HT-29 (cell line): ENCODE measurements at places on chromosomes 5 and 9.

DNA sequence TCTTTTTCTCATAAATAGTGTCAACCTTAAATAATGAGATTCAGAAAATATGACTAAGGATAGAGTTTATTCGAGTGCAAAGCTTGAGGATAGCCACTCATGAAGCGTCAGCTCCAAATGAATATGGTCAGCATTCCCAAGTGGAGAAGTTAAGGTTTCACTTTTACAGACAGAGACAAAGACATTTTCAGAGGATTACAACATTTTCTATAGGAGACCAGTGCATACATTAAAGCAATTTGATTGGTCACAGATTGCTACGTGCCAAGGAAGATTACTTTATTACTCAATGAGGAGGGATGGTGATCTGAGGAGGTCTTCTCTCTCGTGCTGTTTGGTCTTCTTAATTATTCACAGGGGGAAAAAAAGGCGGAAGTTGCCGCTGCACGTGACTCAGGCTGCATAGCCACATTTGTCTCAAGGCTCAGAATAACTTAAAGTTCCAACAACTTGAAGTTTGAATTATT is 60.1 kb upstream of the SPATA31C2 start:
- peak; percentile 7 for DNase-seq

DNA sequence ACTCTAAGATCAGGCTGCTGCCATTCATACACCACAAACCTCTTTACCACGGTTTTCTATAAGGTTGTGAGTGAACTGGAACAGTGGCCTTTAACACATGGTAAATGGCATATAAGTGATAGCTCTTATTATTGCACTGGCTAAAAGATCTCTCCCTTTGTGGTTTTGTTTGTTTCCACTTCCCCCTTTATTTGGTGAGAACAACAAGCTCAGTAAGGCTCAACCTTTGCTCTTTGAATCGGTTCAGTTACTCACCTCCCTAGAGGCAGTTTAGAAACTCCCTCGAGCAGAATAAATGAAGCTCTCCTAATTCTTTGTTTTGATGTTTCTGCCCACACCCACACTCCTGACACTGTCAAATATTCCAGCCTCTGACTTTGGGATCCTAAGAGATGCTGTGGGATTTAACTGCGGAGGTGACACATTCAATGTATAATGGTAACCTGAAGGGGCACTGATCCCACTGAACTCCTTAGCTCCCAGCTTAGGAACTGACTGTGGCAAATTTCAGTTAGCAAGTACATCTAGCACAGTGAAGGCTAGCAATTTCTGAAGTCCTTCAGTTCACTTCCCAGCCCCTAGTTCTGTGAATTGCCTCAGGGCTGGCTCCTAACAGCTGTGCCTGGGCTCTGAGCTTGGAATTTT is 22.5 kb upstream of the RAD23B start:
- no peak for DNase-seq

DNA sequence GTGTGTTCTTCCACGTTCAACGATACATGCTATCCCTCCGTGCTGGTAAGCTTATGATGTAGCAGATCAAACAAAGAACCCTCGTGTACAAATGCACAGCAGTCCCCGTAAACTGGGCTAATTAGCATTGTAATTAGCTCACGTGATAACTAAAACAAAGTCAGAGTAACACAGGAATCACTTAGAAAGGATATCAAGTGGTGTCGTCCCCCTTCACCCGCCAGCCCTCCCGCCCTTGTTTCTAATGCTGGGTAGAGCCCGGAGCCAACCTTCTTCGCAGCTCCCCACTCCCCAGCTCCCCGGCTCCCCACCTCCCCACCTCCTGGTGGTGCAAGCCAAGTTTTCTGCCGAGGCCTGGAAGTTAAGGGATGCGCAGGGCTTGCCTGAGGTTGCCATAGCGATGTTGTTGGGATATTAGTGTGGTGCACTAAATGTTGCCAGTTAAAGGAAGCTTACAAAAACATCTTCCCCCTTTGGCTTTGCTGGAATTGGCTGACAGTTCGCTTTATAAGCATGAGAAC is 357.9 kb upstream of the CCNH start:
- no peak for DNase-seq

DNA sequence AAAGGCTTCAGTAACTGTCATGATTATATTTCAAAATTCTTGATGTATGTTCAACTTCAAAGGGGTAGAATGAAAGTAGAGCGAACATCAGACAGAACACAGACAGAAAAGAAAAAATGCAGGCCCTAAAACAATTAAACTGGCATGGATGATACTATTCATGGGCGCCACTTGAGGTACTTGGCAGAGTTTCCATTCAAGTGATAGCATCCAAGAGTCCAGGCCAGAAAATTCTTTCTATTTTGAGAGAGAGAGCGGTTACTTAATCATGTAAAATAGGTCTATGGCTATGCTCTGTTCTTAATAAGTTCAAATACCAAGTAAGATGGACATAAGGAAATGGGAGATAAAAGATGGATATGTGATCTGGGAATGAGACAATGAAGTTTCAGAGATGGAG is 21.4 kb upstream of the PRR16 start:
- DNase-seq: no peak

DNA sequence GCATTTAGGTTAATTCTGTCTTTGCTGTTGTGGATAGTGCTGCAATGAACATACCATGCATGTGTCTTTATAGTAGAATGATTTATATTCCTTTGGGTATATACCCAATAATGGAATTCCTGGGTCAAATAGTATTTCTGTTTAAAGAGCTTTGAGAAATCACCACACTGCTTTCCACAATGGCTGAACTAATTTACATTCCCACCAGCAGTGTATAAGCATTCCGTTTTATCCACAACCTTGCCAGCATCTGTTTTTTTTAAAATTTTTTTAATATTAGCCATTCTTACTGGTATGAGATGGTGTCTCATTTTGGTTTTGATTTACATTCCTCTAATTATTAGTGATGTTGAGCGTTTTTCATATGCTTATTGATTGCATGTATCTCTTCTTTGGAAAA is 15.5 kb upstream of the TARS1 start:
- DNase-seq: no peak

DNA sequence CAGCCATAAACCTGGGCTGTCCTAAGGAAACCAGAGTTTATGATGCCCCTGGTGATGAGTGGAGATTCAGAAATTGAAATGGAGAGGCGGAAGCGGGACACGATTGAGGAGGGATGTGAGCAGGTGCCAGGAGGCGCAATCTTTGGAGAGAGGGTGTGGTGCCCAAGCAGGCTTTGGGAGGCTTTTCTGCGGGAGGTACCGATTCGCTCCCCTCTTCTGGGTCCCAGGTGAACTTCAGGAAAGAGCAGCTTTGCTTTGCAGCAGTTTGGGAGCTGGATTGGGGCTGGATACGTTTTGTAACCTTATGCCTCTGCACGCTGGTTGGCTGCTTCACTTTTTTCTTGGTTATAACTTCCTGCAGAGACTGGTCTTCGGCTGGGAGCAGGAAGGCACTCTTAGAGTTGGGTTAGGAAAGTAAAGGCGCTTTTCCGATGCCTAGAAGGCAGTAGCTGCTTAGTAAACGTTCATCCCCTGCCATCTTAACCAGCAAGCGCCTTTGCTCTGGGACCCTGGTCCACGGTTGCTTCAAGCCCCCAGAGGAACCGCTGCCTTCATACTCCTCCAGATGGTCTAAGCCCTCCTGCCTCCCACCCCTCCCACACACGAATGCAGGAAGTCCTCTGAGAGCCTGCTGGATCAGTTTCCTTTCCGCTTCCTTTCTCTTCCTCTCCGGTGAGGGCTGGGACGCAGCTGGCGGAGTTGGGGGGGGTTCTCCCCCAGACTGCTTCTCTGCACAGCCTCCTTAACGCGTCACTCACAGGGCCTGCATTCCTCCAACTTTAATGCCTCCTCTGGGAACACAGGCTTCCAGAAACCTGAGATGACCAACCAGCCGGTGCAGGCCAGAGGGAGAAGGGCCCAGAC is 15.2 kb upstream of the NEK6 start:
- no peak for DNase-seq

GRCh38 chr5:160525471-160526261 is 104.0 kb downstream of the PTTG1 start:
- DNase-seq: no peak

DNA sequence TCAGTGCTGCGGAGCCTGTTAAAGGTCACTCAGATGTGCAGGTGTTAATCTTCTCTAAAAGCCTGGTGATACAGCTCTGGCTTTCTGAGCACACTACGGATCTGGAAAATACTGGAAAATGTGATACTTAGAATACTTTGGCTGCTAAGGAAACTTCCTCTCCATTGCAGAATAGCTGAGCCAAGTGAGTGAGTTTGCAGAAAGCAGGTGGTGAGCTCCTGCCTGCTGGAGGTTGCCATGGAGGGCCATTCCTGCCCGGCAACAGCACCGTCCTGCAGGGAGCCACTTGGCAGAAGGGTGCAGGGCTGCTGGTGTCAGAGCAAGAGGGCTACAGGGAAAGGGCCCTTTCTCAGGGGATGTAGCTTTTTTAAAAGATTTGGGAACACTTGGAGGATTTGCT is 40.7 kb downstream of the SECISBP2 start:
- DNase-seq: no peak

- peak; percentile 91 for DNase-seq
Observed at GRCh38 chr5:42994555-42995359, 45.4 kb downstream of the ANXA2R start.
